ENCODE measurements at places on chromosomes 7 and 10.

GRCh38 chr10:58930500-58930899, 245.9 kb upstream of the PHYHIPL start:
- no peak for DNase-seq

DNA sequence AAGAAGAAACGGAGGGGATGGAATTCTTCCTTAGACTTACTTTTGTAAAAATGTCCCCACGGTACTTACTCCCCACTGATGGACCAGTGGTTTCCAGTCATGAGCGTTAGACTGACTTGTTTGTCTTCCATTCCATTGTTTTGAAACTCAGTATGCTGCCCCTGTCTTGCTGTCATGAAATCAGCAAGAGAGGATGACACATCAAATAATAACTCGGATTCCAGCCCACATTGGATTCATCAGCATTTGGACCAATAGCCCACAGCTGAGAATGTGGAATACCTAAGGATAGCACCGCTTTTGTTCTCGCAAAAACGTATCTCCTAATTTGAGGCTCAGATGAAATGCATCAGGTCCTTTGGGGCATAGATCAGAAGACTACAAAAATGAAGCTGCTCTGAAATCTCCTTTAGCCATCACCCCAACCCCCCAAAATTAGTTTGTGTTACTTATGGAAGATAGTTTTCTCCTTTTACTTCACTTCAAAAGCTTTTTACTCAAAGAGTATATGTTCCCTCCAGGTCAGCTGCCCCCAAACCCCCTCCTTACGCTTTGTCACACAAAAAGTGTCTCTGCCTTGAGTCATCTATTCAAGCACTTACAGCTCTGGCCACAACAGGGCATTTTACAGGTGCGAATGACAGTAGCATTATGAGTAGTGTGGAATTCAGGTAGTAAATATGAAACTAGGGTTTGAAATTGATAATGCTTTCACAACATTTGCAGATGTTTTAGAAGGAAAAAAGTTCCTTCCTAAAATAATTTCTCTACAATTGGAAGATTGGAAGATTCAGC, 158.7 kb upstream of the LANCL2 start:
- DNase-seq: no peak

GRCh38 chr10:126597211-126597610, 73.3 kb downstream of the C10orf90 start:
- DNase-seq: no peak

DNA sequence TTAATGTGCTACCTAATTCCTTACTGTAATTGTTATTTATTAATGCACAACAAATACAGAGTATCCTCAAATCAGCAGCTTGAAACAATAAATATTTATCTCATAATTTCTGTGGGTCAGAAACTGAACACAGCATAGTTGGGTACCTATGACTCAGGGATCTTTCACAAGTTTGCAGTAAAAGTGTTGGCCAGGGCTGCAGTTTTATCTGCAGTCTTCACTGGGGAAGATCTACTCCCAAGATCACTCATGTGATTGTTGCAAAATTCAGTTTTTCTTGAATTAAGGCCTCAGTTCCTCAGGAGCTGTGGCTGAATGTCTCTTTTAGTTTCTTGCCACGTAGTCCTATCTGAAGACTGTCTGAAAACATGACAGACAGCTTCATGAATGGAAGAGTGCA, 237.8 kb downstream of the ZWINT start:
- DNase-seq: no peak

GRCh38 chr7:29254591-29254990, 60.0 kb downstream of the CHN2 start:
- no peak for DNase-seq

- DNase-seq: no peak
These were observed 6.1 kb upstream of the LAMB4 start for GRCh38 chr7:108136191-108136688.

- DNase-seq: peak; percentile 57
These were observed at the start of gene NIPSNAP2 for GRCh38 chr7:55964261-55965099. TSS of gene NIPSNAP2 (plus strand) at chr7:55964585. CDS start at chr7:55964610, 25 bp downstream.

DNA sequence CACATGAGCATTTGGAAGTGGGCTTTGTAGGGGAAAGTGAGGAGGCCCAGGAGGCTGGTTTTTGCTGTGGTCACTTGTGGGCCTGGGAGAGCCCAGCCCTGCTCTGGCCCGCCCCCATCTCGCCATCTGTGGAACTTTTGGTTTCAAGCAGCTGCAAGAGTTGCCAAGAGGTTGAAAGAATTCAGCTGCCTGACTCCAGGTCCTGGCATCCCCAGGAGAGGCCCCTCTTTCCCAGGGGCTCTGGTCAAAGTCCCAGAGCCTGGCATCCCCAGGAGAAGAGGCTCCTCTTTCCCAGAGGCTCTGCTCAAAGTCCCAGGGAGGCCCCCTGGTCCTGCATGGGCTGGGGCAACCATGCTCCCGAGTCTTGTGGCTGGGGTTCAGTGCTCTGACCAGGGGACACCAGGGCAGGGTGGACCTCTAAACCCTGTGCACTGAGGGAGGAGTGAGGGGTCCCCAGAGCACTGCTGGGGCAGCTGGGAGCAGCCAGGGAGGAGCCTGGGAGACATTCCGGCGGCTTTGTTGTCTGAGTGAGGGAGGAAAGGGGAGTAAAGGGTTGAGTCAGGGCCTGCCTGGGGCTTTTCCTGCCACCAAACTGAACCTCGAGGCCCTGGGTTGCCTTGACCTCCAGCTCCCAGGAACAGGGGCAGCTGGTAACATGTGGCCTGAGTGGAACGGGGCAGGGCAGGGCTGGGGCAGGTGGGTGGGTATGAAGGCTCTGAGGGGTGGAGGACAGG, 27.7 kb upstream of the CSGALNACT2 start:
- DNase-seq: no peak

DNA sequence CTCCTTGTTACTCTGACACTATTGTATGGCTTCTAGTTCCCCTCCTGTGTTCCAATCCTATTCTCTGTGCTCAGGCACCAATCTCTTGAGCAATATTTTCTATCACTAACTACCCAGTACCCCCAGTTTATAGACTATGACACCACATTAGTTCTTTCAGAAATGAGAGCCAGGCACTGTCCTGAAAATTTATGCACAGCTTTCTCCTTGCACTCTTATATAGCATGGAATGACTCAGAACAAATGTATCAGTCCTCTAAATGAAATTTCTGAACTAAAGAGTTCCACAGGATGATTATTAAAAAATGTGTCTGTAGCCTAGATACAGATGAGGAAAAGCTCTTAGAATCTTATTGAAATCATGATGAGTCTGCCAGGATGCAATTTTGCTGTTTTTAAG, 489.9 kb downstream of the XPNPEP1 start:
- no peak for DNase-seq

GRCh38 chr7:100626055-100626454, 13.7 kb downstream of the MOSPD3 start:
- no peak for DNase-seq

DNA sequence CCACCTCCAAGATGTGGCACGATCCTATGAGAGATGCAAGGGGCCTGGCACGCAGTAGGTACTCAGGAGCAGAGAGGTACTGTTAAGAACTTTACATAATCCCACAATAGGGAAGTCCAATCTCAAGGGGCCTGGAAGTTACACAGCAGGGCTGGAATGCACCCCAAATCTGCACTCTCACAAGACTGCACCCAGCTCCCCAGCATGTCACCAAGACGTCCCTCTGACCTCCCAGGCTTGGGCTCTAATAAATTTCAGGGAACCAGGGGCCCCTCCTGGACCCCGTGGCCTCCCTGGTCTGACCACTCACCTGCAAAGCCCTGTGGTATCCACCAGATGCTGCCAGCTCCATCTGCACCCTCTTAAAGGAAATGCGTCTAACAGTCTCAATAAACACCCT, 94.9 kb downstream of the OAT start:
- no peak for DNase-seq
